ENCODE measurements at places on chromosomes 4 and X. TPM values are rescaled to one million over a fixed set of nuclear protein-coding genes. Genes with fewer than 3 reads are reported as not detected.

Gene HS3ST1
- total RNA-seq: 0.44 TPM

- H3K27ac ChIP-seq: no peak overlapping the region
These were observed 196.6 kb upstream of the AGA start for GRCh38 chr4:177638871-177639270.

- DNase-seq: no peak
- no peaks in the 10 kb centered on the region for H3K36me3 ChIP-seq
- no peaks in the 10 kb centered on the region for H3K27me3 ChIP-seq
- H3K4me1 ChIP-seq: no peaks in the 10 kb centered on the region
These were observed 75.5 kb upstream of the MAOA start for GRCh38 chrX:43580621-43581020.

DNA sequence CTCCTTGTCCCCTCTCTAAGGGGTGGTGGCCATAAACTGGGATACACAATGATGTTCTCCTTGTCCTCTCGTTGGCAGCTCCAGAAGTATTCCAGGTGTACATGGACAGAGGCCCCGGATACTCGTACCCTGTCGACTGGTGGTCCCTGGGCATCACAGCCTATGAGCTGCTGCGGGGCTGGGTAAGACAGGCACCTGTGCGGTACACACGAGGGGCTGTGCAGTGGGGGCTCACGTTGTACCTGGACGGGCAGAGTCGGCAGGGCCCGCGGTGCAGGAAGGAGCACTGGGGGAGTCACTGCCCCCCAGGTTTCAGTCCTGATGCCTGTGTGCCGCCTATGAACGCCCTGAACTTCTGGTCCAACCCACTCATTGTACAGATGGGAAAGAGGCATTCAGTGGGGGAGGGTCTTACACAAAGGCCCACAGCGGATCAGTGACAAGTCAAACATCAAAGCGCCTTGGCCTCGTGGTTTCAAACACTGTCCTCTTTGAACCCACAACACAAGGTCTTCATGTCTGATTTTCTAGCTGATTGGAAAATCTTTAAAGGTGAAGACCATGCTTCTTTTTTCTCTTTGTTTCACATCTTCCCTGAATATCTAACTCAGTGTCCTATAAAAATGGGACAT, 261.6 kb downstream of the EVC2 start:
- H3K36me3 ChIP-seq: no peaks in the 10 kb centered on the region
- peaks cover 2% of the 10 kb centered on the region for H3K27me3 ChIP-seq
- H3K27ac ChIP-seq: no peak overlapping the region
- no peak for DNase-seq

GRCh38 chr4:153131596-153131995, 72.6 kb upstream of the TRIM2 start:
- no peak overlapping the region for H3K4me3 ChIP-seq
- H3K27me3 ChIP-seq: peaks cover 4% of the 10 kb centered on the region
- H3K27ac ChIP-seq: no peak overlapping the region
